Stimulated activated CD4-positive, alpha-beta T cell treated with anti-CD3 and anti-CD28 coated beads, Interleukin-2, amount 100 ng/mL, for 24 hours (primary cell): ENCODE measurements at places on chromosomes 7 and 10.

DNA sequence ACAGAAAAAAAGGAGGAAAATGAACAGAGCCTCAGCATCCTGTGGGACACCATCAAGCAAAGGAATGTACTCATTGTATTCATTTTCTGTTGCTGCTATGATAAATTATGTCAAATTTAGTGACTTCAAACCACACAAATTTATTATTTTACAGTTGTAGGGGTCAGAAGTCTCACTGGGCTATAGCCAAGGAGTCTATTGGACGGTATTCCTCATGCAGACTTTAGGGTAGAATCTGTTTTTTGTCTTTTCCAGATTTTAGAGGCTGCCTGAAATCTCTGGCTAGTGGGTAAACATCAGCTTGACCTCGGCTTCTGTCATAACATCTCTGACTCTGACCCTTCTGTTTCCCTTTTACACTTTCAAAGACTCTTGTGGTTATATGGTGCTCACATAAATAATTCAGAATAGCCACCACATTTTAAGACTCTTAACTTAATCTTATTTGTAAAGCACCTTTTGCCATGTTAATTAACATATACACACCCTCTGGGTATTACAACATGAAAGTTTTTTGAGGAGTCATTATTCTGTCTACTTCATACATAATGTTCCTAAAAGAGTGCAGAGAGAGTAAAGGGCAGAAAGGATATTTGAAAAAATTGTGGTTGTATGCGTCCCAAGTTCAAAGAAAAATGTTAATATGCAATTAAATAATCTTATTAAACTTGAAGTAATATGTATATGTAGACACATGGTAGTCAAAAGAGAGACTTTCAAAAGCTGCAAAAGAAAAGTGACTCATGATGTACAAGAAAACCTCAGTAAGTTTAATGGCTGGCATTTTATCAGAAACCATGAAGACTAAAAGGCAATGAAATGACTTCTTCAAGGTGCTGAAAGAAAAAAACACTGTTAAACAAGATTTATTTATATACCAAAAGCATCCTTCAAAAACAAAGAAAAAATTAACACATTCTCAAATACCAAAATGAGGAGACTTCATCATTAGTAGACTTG, 70.8 kb upstream of the MEOX2 start:
- DNase-seq = no peak

DNA sequence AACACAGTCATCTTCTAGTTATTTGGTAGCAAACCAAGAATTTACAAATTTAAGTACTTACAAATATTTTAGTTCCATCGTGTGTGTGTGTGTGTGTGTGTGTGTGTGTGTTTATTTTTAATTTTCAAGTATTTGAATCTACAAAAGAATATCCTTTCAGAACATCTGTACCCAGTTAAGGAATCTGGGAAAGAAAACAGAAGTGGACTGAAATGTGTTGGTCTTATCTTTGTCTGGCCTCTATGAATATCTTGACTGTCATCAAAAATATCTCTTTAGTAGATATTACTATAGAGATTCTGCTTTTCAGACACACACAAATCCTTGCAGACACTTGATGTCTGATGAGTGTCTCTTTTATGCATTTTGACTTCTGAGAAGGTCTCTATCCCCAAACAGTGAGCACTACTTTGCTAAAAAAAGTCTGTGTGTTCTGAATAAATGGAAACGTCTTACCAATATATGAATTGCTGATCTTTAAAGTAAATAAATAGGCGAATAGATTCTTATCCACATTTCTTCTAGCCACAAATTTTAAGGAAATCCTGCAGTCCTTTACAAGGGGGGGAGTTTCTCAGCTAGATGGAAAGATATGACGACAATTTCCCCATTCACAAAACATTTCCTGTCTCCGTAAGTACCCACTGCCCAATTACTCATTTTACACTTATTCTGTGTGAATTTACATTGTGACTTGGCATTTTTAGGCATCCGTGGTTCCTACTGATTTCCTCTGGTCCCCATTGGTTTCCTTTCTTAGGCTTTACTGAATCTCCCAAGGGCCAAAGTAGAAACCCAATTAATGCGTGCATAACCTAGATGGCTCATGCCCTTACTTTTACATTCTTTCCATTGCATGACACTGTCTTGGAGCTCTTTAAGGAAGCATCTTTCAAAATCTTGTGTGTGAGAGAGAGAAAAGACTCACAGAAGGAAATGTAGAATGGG, 36.0 kb downstream of the NRCAM start:
- DNase-seq = no peak

DNA sequence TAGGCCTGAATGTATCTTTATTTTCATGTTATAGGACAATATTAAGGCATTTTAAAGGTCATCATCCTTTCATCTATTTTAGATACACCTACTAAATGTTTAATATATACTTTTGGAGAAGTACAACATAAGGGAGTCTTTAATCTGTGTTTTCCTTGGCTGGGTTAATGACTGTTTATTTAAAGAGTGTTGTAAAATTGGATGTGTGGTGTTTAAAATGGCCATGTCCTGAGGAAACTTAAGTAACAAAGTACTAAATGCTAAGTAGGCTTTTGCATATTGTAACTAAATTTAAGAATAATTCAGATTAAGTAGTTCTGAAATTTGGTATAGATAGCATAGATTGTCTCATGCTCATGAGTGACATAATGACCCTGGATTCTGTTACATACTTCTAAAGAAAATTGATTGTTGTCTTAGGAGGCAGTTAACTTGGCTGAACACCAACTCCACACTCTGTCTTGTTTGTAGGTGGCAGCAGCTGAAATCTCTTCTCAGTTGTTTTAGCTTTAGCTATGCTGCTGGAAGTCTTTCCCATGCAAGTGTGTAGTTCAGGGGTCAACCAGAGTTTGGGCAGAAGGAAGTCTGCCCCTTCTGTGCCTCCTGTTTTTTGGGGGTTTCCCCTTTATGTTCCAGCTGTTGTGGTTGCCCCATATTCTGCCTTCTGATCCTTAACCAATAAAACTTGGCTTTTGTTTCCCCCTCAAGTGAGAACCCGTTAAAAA, 29.2 kb downstream of the DLD start:
- no peak for DNase-seq

- DNase-seq = no peak
Observed at GRCh38 chr10:71213761-71214440, 1.5 kb downstream of the UNC5B start.

GRCh38 chr7:75019800-75020199, 53.8 kb downstream of the RCC1L start:
- DNase-seq = no peak

GRCh38 chr10:27723436-27723835, 22.2 kb downstream of the MKX start:
- DNase-seq = no peak

- no peak for DNase-seq
Observed at GRCh38 chr7:134440067-134440466, 18.8 kb downstream of the AKR1B1 start.

- no peak for DNase-seq
Observed at GRCh38 chr7:88771417-88771816, 11.9 kb downstream of the ZNF804B start.

GRCh38 chr7:127995156-127995880, 35.9 kb downstream of the LRRC4 start:
- no peak for DNase-seq

GRCh38 chr7:28748933-28749584, 209.1 kb downstream of the TRIL start:
- no peak for DNase-seq
